ENCODE measurements at places on chromosomes 3 and 15.

DNA sequence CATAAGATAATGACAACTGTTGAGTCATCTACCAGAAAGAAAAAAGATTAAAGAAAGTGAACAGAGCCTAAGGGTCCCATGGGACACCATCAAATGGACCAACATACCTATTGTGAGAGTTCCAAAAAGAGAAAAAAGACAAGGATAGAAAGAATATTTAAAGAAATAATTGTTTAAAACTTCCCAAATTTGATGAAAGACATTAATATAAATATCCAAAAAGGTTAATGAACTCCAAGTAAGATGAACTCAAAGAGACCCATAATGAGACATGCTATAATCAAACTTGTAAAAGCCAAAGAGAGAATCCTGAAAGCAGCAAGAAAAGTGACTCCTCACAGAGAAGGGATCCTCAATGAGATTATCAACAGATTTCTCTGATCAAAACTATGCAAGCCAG, 8.9 kb downstream of the NRG4 start:
- H3K4me1 ChIP-seq = no peaks in the 10 kb centered on the region
- H3K27ac ChIP-seq = no peak overlapping the region
- H3K36me3 ChIP-seq = no peaks in the 10 kb centered on the region

DNA sequence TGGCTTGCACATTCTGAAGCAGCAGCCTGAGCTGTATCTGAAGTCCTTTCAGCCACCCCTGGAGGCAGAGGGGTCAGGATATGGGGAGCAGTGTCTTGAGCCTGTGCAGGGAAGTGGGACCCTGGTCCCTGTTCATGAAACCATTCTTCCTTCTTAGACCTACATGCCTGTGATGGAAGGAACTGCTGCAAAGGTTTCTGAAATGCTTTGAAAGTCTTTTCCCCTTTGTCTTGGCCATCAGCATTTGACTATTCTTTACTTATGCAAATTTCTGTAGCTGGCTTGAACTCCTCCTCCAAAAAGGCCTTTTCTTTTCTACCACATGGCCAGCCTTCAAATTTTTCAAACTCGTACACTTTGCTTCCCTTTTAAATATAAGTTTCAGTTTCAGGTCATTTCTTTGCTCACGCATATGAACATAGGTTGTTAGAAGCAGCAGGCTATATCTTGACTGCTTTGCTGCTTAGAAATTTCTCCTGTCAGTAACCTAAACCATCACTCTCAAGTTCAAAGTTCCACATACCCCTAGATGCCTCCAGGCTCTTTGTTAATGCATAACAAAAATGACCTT, 62.3 kb downstream of the GALK2 start:
- H3K36me3 ChIP-seq = peaks cover 4% of the 10 kb centered on the region
- H3K4me1 ChIP-seq = no peaks in the 10 kb centered on the region
- H3K27me3 ChIP-seq = no peaks in the 10 kb centered on the region

- no peak overlapping the region for H3K4me3 ChIP-seq
- peaks cover 22% of the 10 kb centered on the region for H3K4me1 ChIP-seq
- no peaks in the 10 kb centered on the region for H3K36me3 ChIP-seq
- no peaks in the 10 kb centered on the region for H3K27me3 ChIP-seq
- no peak overlapping the region for H3K27ac ChIP-seq
Measured at GRCh38 chr3:56825567-56826438, 24.1 kb upstream of the ARHGEF3 start.

GRCh38 chr15:80274554-80274953, 22.5 kb upstream of the CTXND1 start:
- no peaks in the 10 kb centered on the region for H3K4me1 ChIP-seq
- H3K36me3 ChIP-seq = no peaks in the 10 kb centered on the region
- H3K27ac ChIP-seq = no peak overlapping the region
- no peak for DNase-seq
- H3K27me3 ChIP-seq = no peaks in the 10 kb centered on the region

DNA sequence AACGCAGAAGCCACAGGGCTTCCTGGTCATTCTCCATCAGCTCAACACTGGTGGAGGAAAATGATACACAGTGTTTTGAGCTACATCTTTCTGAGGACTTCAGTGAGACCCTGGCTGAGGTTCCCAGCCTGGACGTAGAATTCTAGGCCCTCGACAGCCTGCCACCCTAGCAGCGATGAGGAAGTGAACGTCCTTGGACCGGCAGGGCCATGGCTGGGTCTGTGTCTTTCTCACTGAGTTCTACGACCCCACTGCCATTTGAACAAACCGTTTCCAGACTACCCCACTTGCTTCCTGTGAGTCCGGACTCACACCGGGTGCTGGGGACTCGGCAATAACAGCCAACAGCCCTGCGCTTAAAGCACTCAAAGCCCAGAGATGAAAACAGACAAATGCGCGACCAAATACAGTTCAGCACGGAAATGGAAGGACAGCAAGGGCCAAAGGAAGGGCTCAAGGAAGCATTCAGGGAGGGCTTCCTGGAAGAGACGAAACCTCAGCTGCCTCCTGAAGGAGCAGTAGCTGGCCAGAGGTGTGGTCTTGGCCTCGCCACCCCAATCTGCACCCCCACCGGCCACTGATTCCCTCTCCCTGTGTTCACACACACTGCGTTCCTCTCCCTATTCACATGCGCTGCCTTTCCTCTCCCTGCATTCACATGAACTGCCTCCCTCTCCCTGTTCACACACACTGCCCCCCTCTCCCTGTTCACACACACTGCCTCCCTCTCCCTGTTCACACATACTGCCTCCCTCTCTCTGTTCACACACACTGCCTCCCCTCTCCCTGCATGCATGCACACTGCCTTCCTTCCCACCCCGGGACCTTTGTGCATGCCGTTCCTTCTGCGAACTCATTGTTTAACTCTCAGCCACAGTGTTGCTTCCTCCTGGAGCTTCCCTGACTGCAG, 136.3 kb upstream of the PRR20G start:
- no peaks in the 10 kb centered on the region for H3K4me1 ChIP-seq
- no peak overlapping the region for H3K27ac ChIP-seq
- peaks cover 6% of the 10 kb centered on the region for H3K27me3 ChIP-seq
- no peak for DNase-seq

GRCh38 chr3:65277798-65278197, 590.0 kb upstream of the ADAMTS9 start:
- DNase-seq = no peak
- H3K27ac ChIP-seq = no peak overlapping the region
- no peak overlapping the region for H3K4me3 ChIP-seq
- H3K4me1 ChIP-seq = no peaks in the 10 kb centered on the region
- H3K27me3 ChIP-seq = no peaks in the 10 kb centered on the region
- H3K36me3 ChIP-seq = no peaks in the 10 kb centered on the region

- no peak overlapping the region for H3K27ac ChIP-seq
- no peaks in the 10 kb centered on the region for H3K36me3 ChIP-seq
- no peaks in the 10 kb centered on the region for H3K4me1 ChIP-seq
- no peak for DNase-seq
Measured at GRCh38 chr3:95464346-95464745, 1350.0 kb upstream of the EPHA6 start.

- H3K4me3 ChIP-seq = no peak overlapping the region
- DNase-seq = no peak
- H3K27ac ChIP-seq = no peak overlapping the region
- no peaks in the 10 kb centered on the region for H3K36me3 ChIP-seq
- H3K4me1 ChIP-seq = peaks cover 14% of the 10 kb centered on the region
- H3K27me3 ChIP-seq = peaks cover 29% of the 10 kb centered on the region
Measured at GRCh38 chr3:160227419-160227818, 2.2 kb downstream of the C3orf80 start.

DNA sequence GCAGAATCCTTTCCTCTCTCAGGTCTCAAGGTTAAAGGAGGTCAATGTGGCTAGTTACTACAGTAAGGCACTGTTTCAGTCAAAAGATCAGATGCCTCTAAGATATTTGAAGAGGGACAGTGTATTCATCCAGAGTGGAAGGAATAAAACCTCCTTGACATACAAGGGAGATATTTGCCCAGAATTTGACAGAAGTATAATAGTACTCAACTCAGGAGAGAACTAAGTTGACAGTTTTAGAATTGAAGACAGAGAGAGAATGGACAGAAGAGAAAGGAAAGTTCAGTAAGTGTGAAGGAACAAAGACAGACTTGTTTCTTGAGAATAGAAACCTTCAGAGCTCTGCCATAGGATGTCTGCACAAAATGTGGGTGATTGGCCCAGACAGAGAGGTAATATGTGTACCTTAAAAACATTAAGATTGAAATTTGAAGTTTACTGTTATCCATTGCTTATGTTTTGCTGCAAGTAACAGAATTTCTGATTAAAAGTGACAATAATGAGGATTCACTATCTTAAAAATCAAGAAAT, 507.1 kb downstream of the IGSF11 start:
- H3K27ac ChIP-seq = no peak overlapping the region
- no peaks in the 10 kb centered on the region for H3K4me1 ChIP-seq
- no peak for DNase-seq
- no peak overlapping the region for H3K4me3 ChIP-seq
- no peaks in the 10 kb centered on the region for H3K36me3 ChIP-seq

- no peak for DNase-seq
- no peak overlapping the region for H3K4me3 ChIP-seq
- H3K27me3 ChIP-seq = no peaks in the 10 kb centered on the region
- no peaks in the 10 kb centered on the region for H3K36me3 ChIP-seq
Measured at GRCh38 chr3:51522273-51522962, 16.1 kb upstream of the RAD54L2 start.

DNA sequence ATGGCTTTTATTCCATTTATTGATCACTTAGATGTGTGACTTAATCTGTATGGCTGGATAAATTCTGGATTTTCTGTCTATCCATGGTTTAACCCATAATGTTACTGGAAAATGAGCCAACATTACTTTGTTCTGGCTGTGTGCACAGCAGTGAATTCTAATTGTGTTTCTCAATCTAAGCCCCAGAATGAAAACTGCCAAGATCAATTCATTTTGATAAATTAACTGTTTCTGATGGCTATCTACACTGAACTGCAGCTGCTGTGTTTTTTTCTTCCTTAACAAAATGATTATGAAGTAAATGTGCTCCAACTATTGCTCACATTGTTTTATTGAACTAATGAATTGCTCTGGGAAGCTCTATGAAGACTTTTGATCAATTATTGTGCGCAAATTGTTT, 35.7 kb upstream of the CPB1 start:
- DNase-seq = no peak
- H3K36me3 ChIP-seq = no peaks in the 10 kb centered on the region
- H3K27me3 ChIP-seq = no peaks in the 10 kb centered on the region

GRCh38 chr3:103048068-103048722, 613.4 kb downstream of the ZPLD1 start:
- no peak overlapping the region for H3K27ac ChIP-seq
- no peak overlapping the region for H3K4me3 ChIP-seq
- H3K4me1 ChIP-seq = no peaks in the 10 kb centered on the region
- H3K27me3 ChIP-seq = no peaks in the 10 kb centered on the region
- DNase-seq = no peak

DNA sequence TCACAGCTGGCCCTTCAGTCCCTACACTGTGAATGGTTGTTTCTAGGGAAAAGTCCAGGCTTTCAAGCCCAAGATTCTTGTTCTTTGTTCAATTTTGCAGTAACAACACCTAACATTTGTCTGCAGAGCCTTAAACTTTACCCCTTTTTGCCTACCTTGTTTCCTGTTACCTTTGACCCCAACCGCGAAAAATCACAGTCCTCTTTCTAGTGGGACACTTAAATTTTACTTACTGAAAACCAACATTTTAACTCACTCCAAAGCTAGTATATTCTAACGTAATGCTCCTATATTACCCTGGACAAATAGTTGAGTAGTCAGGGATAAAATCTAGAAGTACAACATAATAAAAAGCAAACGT, 649 bp upstream of the PIK3CB start:
- peaks cover 12% of the 10 kb centered on the region for H3K4me1 ChIP-seq
- no peaks in the 10 kb centered on the region for H3K36me3 ChIP-seq
- no peaks in the 10 kb centered on the region for H3K27me3 ChIP-seq
- no peak for DNase-seq
- peak overlapping the region; percentile 86 for H3K27ac ChIP-seq
- peak overlapping the region; percentile 57 for H3K4me3 ChIP-seq

DNA sequence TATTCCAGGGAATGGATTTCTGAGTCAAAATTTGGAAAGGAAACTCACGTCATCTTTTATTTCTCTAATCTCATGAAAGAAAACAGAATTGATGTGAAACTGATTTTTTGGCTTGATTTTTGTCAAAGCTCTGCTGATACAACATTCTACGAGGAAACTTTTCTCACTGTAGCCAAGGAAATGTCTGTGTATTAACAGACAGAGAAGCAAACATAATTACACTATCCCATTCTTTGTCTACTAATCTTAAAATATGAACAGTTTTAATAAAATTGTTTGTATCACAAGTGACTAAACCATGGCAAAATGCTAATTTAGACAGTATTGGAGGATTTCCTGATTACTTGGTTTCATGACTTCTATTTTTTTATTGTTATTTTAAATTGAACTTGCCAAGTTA, 1437.0 kb downstream of the OTOL1 start:
- H3K4me3 ChIP-seq = no peak overlapping the region
- H3K27ac ChIP-seq = no peak overlapping the region
- no peaks in the 10 kb centered on the region for H3K36me3 ChIP-seq
- no peaks in the 10 kb centered on the region for H3K27me3 ChIP-seq
- no peak for DNase-seq

- no peak overlapping the region for H3K27ac ChIP-seq
- peaks cover 7% of the 10 kb centered on the region for H3K27me3 ChIP-seq
- DNase-seq = no peak
Measured at GRCh38 chr15:100893261-100893963, 13.8 kb downstream of the ALDH1A3 start.

- peaks cover 8% of the 10 kb centered on the region for H3K4me1 ChIP-seq
- no peak overlapping the region for H3K4me3 ChIP-seq
- H3K27me3 ChIP-seq = no peaks in the 10 kb centered on the region
Measured at GRCh38 chr3:111605018-111605417, 9.9 kb upstream of the ZBED2 start.

DNA sequence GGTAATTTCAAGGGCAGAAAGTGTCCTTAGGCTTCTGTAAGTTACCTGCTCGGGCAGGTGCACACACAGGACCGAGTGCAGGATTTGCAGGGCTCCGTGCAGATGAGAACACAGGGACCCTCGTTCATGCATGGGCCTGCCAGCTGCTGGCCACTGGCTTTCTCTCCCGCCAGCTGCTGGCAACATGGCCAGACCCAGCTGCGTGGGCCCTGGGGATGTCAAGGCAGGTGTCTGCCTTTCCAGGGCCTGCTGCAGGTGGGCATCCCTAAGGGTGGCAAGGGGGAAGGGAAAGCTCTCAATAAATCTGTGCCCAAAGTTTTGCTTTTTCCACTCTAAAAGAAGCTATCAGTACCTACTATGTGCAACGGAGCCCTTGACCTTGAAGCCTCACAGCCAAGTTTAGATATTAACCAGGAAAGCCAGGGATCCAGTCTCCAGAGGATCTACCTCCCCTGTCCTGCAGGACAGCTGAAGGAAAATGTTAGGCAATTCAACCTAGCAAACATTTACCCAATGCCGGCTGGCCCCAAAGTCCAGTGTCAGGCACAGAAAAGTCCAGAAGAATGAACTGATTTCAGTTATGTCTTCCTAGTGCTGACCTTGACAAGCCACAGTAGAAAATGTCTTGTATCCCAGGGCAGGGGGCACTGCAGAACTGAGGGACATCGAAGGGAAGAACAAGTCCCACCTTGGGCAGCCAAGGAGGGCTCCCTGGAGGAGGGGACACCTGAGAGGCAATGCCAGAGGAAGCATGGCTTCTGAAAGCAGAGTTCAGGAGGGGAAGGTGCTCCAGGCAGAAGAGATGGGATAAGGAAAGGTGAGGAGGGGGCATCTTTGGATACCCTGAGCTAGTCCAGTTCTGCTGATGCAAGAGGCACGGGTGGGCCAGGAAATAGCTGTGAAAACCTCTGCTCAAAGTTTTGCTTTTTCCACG, 26.4 kb downstream of the NUP210 start:
- peaks cover 85% of the 10 kb centered on the region for H3K36me3 ChIP-seq
- no peaks in the 10 kb centered on the region for H3K27me3 ChIP-seq
- no peaks in the 10 kb centered on the region for H3K4me1 ChIP-seq
- DNase-seq = no peak
- no peak overlapping the region for H3K27ac ChIP-seq
- H3K4me3 ChIP-seq = no peak overlapping the region

- no peaks in the 10 kb centered on the region for H3K4me1 ChIP-seq
- no peaks in the 10 kb centered on the region for H3K36me3 ChIP-seq
Measured at GRCh38 chr3:192935441-192935840, 17.8 kb upstream of the MB21D2 start.
